Spinal cord (tissue), 10 donors: ENCODE measurements at places on chromosomes 1 and 21. TPM values are rescaled to one million over a fixed set of nuclear protein-coding genes. Genes with fewer than 3 reads are reported as not detected.

FMN2 gene
- 17.1 TPM for total RNA-seq

CASZ1 gene
- total RNA-seq, result 6.0 TPM

EPHB2 gene
- 22.2 TPM for total RNA-seq

GOLT1A gene
- total RNA-seq, result 3.1 TPM

PDZK1 gene
- total RNA-seq, result 10.2 TPM

CD1E gene
- 0.10 TPM for total RNA-seq

RCSD1 gene
- total RNA-seq, result 26.2 TPM

DLGAP3 gene
- total RNA-seq, result 8.4 TPM
